ENCODE measurements at places on chromosomes 12 and 14.

DNA sequence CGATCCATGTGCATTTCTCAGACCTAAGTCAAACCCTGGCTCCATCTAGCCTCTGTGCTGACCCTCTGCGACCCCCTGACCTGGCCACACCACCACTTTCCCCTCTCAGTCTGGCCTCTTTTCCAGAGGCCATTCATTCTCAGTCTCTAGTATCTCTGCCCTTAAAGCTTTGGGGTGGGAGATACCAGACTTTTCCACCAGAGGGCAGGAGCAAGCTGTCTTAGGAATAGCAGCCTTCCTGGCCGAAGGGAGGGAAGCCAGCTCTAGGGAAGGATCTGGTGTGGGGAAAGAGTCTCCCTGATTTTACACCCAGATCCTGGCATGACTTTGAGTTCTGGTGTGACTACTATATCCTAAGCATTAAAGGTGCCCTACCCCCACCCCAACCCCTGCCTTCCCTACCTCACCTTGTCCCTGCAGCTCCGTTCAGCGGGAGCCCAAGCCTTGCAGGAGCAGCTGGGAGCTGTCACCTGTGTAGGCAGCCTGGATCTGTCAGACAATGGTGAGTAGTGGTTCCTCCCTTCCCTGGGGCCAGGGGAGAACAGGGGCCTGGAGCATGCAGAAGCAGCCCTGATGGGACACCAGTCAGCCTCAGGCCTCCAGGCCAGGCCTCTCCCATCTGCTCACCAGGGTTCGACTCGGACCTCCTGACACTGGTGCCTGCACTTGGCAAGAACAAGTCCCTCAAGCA, 6.6 kb downstream of the CARMIL3 start:
- no peak for DNase-seq

- DNase-seq, result no peak
Observed at GRCh38 chr12:88549929-88550328, 30.3 kb downstream of the KITLG start.

DNA sequence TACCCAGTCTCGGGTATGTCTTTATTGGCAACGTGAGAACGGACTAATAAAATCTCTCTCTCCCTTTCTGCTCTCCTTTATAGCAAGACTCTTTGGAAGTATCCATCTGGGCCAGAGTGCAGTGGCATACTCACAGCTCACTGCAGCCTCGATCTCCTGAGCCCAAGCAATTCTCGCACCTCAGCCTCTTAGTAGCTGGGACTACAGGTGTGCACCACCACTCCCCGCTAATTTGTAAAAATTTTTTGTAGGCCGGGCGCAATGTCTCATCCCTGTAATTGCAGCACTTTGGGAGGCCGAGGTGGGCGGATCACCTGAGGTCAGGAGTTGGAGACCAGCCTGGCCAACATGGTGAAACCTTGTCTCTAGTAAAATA, 33.2 kb upstream of the PPP2R5C start:
- no peak for DNase-seq

- no peak for DNase-seq
Observed at GRCh38 chr12:100717733-100718067, 76.9 kb upstream of the ANO4 start.

DNA sequence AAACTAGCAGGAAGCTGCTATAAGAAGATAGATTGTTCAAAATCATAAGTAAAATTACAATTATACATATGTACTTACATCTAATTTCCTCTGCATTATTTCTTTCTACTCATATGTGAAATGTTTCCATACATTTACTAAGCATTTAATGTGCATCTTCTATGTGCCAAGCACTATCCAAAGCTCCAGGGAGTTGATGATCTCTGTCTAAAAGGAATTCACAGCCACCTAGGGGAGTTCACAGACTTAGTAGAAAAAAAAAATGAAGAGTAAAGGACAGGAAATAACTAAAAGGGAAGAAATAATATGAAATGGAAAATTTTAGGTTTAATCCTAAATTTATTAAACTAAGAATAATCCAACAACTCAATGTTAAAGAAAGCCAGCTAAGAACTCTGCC, 91.7 kb downstream of the EFCAB11 start:
- no peak for DNase-seq

DNA sequence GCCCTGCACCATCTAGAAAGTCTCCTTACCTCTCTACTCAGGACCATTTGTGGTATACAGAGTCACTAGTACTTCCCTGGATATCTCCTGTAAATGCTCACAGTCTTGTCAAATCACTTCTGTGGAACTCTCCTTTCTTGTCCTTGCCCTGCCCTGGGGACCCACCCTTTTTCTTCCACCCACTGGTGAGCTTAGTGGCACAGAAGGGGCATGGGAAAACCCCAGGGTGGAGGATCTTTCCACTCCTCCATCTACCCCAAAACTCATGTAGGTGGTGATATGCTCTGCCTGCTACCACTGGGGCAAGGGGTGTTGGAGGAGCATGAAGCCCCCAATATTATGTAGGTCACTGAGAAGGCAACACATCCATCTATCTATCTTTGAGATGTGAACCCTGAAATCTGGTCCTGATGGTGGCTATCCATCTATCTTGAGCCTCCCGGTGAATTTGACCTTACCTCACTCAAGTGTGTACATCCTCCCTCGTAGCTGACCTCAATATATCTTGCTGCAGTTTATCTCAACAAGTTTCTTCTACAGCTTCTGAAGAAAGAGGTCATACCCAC, 943 bp downstream of the TESPA1 start:
- DNase-seq, result no peak

- DNase-seq, result no peak
Observed at GRCh38 chr12:26750531-26751175, 82.3 kb downstream of the ITPR2 start.

DNA sequence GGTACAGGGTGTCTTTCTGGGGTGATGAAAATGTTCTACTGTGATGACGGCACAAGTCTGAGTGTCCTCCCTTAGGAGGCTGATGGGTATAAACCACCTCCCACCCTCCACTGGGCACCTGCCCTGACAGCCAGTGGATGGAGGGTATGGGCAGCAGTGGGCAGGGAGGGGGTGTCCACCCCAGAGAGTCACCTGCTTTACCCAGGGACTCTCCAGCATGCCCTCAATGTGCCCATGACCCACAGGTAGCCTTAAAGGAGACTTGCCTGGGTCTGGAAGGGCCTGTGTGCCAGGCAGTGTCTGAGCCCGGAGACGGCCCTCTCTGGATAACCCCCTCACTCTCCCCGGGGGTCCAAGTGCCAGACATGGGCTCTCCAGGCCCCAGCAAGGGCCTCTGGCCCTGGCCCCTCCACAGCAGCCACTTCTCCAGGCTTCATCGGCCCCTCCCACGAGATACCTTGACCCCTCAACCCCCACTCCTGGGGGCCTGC, 38.8 kb downstream of the CCNK start:
- no peak for DNase-seq

GRCh38 chr14:40985584-40985983, 621.1 kb upstream of the LRFN5 start:
- no peak for DNase-seq

- no peak for DNase-seq
Observed at GRCh38 chr14:102923201-102923924, 900 bp downstream of the AMN start.

GRCh38 chr12:120412421-120412820, 25.5 kb upstream of the COX6A1 start:
- DNase-seq, result no peak

GRCh38 chr12:119378903-119379302, 44.4 kb downstream of the CCDC60 start:
- no peak for DNase-seq

- DNase-seq, result no peak
Observed at GRCh38 chr12:102690253-102690652, 209.9 kb upstream of the IGF1 start.

- DNase-seq, result no peak
Observed at GRCh38 chr14:64082837-64083236, 211.3 kb downstream of the ESR2 start.

GRCh38 chr14:61565836-61566536, 129.3 kb upstream of the HIF1A start:
- no peak for DNase-seq

DNA sequence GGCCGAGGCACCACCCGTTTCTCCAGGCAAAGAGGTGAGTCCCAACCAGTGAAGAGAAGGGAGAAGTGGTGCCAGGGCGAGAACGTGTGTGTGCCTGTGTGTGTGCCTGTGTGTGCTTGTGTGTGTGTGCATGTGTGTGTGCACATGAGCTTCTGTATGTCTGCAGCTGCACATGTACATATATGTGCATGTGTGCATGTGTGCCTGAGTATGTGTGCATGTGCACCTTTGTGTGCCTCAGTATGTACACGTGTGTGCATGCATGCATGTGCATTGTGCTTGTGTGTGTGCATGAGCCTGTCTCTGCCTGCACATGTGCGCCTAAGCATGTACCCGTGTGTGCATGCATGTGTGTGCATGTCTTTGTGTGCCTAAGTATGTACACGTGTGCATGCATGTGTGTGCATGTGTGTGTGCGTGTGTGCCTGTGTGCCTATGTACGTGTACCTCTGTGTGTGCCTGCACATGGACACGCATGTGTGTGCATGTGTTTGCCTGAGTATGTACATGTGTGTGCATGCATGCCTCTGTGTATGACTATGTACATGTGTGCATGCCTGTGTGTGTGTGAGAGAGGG, 5.9 kb upstream of the GALNT9 start:
- DNase-seq, result no peak

DNA sequence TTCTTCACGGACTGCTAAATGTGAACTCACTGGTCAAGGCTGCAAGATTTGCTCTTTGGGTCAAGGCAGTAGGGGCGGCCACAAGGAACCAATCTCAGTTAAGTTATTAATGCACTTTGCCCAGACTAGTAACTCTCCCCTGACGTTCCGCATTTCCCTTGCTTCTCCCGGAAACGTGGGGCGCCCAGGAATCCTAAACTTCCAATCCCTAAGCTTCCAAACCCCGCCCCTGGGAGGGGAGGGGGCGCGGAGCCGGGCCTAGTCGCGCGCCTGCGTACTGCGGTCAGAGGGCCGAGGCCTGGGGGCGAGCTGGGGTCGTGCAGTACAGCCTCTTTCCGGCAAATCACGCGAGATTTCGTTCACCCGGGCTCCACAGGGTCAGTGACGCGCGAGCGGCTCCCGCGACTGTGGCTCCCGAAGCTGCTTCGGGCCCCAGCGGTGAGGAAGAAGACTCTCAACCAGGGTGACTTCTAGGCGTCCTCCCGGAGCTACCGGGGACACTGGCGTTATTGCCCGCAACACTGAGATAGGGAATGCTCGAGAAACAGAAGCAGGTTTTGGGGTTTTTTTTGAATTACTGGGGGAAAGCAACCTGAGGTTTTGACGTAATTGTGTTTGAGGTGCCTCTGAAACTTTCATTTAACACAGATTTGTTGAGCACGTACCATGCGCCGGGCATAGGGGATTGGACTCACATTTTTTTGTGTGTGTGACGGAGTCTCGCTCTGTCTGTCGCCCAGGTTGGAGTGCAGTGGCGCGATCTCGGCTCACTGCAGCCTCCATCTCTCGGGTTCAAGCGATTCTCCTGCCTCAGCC, at the start of gene PTGR2:
TSS of gene PTGR2 (plus strand) at position 265 of the 816 bp plus-strand sequence. CDS start 7,032 bp downstream, outside the sequence.
- DNase-seq, result peak; percentile 72

DNA sequence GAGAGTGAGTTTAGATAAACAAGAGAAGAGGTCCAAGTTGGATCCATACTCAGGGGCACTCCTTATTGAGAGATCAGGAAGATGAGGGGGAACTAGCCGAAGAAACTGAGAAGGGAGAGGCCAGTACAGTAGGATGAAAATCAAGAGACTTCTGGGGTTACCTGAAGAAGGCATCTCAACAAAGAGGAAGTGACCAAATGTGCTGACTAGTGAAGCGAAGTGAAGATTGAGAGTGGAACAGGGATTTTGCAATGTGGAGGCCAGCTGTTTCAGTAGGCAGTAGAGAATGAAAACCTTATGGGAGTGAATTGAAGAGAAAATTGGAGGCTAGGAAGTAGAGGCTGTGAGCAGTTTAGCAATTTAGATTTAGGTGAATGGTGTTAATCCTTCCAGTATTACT, 153.0 kb downstream of the SYNE2 start:
- no peak for DNase-seq

DNA sequence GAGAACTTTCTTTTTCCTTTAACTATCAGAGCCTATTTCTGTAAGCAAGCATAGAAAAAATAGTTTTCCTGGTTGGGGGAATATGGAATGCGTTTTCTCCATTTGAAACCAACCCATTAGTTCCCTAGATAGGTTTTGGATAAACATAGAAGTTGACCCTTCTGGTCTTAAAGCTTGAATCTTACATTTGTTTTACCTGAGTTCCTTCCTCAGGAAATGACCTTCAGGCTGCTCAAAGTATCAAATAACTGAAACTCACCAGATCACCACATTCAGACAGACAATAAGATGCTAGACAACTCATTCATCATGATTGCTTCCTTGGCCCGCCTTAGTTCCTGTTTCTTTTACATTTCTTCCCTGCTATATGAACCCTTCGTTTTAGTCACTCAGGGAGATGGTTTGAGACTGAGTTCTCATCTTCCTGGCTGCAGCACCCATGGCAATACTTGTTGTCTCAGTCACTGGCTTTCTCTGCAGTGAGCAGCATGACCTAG, 52.2 kb downstream of the LRP6 start:
- no peak for DNase-seq

DNA sequence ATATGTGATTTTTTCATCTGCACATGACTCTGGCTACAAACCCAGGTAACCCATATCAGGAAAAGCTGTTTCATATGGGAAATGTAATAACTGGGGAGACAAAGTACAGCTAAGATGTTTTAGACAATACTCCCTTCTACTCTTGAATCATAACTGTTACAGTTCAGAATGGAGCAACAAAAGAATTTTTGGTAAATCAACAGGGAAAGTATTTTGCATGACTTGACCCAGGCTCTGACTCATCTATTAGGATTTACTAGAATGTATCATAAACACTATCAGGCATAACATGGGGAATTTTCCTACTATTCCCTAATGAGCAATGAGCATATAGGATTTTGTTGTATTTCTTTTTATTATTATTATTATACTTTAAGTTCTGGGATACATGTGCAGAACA, 553.0 kb downstream of the SLC16A7 start:
- no peak for DNase-seq

DNA sequence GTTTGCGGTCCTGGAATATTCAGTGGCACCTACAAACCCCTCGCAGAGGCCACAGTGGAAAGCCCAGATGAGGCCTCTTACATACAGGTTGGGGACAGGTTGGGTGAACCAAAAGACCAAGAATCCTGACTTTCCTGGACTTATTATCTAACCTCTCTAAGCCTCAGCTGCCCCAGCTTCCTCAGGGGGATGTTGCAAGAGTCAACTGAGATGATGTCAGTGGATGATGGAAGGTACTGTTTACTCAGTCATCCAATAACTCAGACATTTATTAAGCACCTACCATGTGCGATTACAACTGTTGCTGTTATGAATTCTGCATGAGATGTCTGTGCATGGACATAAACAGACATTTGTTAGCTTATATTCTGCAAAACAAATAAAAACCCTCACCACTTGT, 72.8 kb downstream of the RFX4 start:
- no peak for DNase-seq

DNA sequence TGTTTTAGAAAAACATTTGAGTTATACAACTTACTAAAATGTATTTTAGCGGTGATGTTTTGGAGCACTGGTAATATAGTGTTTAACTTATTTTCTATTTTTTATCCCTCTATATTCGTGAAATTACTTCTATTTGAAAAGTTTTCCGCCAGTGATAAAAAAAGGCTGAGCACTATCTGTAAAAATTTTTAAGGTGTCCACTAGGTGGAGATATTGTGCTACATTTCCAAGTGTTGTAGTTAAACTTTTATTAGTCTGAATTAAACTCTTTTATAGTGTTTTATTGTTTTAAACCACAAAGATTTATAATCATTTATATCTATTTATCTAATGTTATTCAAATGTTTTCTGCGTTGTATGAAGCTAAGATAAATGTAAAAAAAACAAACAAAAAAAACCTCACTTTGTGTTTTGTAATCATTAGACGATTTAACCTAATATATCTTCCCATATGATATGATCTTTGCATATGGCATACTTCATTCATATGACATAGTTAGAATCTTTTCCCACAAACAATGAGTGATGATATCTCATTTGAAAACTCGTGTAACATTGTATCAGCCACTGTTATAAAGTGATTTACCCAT, 11.8 kb downstream of the ALG10B start:
- no peak for DNase-seq

Measured in stimulated activated CD8-positive, alpha-beta memory T cell treated with anti-CD3 and anti-CD28 coated beads, Interleukin-2, amount 100 ng/mL, for 1 hour (primary cell).